ENCODE measurements at places on chromosomes 12 and 14.

DNA sequence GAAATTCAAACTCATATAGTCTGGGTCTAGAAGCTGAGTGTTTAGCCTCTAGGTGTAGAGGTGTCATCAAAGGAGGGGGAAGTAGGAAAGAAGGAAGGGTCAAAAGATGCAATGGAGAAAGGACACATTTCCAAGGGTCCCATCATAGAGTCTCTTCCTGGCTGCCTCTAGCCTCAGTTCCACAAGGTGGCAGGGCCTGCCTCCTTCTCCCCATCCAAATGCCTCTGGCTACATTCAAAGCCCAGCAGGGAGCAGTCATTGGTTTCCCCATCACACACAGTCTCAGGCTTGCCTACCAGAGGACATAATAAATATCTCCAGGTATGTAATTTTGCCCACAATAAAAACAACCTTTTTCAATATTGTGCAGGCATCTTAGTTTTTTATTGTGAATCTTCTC, 2.1 kb upstream of the CCT2 start:
- no peak for DNase-seq

DNA sequence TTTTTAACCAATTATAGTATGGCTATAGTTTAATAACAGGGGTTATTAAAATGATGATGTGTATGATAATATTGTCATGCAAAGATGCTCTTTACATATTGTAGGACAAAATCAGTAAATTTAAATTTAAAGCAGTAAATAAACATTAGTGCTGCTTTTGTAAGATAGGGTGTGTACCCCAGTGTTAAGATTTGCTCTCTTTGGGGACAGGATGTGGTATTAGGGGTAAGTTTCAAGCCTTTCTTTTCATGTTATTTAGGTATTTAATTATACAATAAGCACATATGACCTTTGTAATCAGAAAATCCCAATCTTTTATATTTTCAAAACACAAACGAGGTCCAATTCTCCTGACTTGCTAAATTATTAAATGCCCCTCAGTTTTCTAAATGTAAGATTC, 39.7 kb upstream of the RPH3A start:
- no peak for DNase-seq

DNA sequence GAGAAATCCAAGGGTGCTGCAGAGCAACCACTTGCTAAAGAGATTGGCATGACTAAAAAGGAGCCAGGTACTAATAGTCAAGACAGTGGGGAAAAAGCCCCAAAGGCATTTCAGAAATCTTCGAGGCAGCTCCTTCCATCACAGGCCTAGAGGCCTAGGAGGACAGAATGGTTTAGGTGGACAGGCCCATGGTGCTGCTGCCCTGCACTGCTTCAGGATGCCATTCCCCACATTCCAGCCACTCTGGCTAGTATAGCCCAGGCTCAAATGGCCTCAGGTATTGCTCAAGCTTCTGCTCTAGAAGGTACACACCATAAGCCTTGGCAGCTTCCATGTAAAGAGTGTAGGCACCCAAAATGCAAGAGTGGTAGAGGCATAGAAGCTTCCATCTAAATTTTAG, 92.9 kb downstream of the RPAP3 start:
- DNase-seq = no peak

DNA sequence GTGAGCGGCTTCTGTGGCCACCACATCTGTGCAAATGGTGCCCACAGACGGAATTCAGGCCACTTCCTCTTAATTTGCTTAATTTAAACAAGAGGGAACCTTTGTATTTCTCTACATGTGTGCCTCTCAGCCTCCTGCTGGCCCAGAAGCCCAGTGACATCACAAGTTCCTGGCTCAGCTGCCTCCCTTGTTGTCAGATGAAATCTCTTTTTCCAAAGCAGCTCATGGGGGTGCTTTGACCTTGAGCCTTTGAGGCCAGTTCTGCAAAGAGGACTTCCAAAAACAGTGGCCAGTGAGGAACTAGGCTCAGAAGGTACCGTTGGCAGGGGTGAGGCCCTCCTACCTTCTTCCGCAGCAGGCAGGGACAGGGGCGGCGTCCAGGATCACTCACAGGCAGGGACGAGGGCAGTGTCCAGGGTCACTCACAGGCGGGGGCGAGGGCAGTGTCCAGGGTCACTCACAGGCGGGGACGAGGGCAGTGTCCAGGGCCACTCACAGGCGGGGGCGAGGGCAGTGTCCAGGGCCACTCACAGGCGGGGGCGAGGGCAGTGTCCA, 35.0 kb upstream of the GALNT9 start:
- DNase-seq = no peak

DNA sequence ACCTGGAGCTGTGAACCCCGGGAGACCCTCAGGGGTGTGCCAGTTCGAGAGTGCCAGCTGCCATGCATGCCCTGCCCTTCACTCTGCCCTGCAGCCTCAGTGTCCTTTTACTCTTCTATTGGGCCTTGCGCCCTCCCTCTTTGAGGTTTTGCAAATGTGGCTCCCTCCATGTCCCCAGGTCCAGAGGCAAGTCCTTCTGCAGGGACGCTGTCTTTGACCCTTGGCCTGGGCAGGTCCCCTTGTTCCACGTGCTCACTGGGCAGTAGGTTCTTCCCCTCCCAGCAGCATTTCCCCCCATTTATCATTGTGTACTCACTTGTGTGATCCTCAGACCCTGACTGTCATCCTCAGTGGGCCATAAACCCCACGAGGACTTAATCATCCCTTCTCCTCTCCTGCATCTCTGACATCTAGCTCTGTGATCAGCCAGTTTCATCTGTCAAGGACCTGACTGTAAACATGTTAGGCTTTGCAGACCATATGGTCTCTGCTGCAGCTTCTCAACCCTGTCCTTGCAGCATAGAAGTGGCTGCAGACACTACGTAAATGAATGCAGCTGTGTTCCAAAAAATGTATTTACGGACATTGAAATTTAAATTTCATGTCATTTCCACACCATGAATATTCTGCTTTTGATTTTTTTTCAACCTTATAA, 36.6 kb downstream of the TSPAN9 start:
- DNase-seq = no peak

DNA sequence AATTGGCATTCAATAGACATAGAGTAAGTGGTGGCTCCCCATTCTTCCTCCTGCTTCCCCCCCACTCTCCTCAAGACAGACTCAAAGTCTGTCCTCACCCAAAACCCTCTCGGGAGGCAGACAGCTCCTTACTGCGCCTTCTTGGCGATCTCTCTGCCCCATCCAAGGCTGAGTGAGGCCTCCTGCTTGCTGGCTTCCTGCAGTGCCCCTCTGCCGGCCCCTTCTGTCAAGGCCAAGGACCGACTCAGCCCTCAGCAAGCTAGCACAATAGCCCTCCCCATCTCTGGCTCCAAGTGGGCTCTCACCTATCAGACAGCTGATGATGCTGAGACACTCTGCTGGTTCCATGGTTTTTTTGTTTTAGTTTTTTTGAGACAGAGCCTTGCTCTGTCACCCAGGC, 62.5 kb upstream of the DLK1 start:
- DNase-seq = no peak

DNA sequence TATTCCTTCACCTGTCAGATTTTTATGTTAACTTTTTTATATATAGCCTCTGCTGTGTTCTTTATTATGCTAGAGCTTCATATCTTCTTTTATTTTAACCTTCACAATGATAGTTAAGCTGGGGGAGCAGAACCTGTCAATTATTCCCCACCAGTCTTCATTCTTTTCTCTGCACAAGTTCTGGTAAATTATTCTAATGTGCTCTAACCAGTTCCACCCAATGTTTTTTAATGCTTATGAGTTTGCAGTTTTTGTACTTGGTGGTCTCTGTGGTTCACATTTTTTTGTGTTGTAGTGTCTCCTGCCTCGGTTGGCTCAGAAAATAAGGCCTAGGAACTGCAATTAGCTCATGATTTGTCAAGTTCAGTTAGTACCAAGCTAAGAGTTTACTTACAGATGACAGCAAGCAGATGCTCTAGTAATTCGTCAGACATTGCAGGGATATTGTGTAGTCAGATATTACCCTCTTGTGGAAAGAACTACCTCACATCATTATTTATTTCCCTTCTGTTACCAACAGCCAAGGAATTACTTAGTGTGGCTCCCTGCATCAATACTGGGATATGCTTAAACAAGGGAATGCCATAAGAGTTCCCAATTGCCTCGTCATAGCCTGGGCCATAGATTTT, 14.5 kb downstream of the DYRK2 start:
- DNase-seq = no peak

DNA sequence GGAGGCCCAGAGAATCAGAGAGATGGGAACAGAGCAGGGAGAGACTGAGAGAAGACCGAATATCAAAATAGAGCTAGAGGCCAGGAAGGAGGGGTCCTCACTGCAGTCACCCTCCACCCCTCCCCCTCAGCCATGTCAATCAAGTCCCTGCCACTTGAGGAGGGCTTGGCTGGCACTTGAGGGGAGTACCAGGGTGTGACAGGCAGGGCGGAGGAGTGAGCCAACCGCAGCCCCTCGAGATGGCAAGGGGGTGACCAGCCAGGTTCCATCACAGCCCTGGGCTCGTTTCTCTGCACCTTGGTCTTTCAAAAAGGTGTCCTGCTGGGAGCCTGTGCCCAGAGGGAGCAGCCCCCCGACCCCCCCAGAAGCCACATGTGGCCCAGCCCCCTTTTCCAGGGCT, 4.2 kb downstream of the AQP5 start:
- no peak for DNase-seq

- no peak for DNase-seq
Measured at GRCh38 chr12:90854136-90854689, 100.8 kb downstream of the CCER1 start.

DNA sequence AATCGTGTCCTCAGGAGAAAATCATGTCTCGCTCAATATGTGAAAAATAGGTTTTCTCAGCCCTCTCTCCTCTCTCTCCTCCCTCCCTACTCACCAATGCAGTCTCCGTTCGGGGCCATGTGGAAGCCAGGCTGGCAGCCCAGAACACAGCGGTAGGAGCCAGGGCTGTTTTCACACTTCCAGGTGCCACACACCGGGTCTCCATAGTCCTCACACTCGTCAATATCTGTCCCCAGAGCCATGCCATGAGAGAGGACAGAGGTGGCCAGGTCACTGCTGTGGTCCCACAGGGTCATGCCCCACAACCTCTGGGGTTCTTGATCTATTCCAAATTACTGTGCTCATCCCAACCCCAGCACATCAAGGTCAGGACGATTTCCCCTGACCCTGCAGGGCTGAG, 13.5 kb downstream of the ISCA2 start:
- no peak for DNase-seq

- no peak for DNase-seq
Measured at GRCh38 chr12:570921-571794, 92.1 kb downstream of the NINJ2 start.

DNA sequence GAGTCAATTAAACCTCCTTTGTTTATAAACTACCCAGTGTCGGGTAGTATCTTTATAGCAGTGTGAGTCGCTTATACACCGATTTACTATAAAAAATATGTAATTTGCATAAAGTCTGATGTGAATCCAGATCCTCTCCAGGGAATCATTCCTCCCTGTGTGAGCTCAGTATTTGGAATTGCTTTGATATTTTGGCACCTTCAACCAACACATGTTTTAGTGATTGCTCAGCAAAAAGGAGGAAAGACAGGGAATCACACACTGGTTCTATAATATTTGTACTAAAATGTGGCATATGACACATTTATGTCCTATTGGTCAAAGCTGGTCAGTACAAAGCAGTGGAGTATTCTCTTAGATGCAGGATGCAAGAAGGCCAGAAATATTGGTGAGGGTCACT, 703.9 kb upstream of the ATXN7L3B start:
- DNase-seq = no peak

GRCh38 chr12:108302016-108302402, 37.1 kb downstream of the CMKLR1 start:
- DNase-seq = no peak

GRCh38 chr14:56088941-56089340, 29.3 kb upstream of the PELI2 start:
- DNase-seq = no peak

GRCh38 chr12:106138633-106139421, at the start of gene NUAK1:
NUAK1 (minus strand) TSS chr12:106138954; CDS start chr12:106138653, 301 bp downstream.
- no peak for DNase-seq

GRCh38 chr12:90163975-90164374, 455.3 kb upstream of the ATP2B1 start:
- DNase-seq = no peak

- DNase-seq = no peak
Measured at GRCh38 chr12:39618701-39619100, 902 bp downstream of the ABCD2 start.

DNA sequence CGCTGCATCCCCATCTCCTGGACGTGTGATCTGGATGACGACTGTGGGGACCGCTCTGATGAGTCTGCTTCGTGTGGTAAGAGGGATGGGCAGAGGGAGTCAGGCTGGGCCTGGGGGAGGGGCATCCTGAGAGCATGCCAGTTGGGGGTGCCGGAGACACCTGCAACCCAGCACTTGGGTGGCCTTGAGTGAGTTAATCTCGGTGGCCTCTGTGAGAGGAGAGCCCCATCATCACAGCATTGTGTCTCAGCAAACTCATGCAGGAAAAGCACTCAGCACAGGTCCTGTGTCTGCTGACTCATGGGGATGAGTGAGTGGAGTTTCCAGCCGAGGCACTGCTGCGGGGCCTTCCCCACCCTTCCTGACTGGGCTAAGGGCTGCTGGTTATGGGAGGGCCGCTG, 19.6 kb upstream of the LRP1-AS start:
- DNase-seq = no peak

GRCh38 chr14:95003099-95003960, 154.0 kb downstream of the DICER1 start:
- DNase-seq = no peak

DNA sequence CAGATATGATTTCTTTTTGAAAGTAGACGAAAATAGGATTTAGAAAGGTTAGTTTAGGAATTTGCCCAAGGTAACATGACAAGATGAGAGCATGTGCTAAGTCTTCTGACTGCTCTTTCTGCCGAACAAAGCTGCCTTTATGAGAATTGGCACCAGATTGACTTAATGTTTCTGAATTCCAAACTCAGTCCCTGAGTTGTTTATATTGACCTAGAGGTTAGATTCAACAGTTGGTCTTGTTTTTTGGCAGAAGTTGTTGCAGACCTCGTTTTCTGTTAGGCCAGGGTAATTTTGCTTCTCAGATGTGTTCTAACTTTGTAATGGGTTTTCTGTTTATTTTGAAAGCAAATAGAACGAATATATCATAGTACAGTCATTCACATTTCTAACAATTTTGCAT, 61.5 kb upstream of the LRTM2 start:
- no peak for DNase-seq

GRCh38 chr12:68591734-68592418, 18.8 kb upstream of the RAP1B start:
- peak; percentile 14 for DNase-seq

- no peak for DNase-seq
Measured at GRCh38 chr14:95193081-95193480, 35.8 kb upstream of the DICER1 start.

DNA sequence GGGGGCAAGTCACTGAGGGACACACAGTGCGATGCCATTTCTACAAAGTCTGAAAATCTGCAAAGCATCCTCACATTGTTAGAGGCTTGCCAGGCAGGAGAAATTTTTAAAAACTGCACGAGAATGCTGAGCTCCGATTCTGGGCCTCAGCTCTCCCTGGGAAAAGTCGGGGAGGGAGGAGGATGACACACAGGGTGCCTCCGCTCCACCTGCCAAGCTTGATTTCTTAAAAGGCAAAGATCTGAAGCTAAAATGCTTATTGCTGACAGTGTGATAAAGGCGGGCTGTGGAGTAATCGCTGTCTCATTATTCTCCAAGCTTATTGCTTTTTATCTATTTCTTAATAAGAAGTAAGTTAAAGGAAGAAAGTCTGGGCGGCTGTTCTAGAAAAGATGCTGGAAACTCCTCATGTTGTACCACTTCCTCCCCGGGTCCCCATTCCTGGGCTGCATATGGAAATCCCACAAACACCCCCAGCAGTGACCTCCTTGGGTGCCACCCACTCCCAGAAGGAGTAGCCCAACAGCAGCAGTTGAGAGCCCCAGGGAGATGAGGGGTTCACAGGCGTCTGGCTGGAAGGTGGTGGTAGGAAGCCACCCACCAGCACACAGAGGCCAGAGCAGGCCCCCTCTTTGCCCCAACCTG, 55.0 kb downstream of the CCDC85C start:
- no peak for DNase-seq

Measured in effector CD8-positive, alpha-beta T cell (primary cell).